Osteoblast (primary cell): ENCODE measurements at places on chromosomes 1 and 21. TPM values are rescaled to one million over a fixed set of nuclear protein-coding genes. Genes with fewer than 3 reads are reported as not detected.

The PARK7 gene
- 158 and 168 TPM in 2 replicates for total RNA-seq

The LY9 gene
- not detected in 2 replicates for total RNA-seq

The CAPN9 gene
- under 0.01 TPM in 1 of 2 replicates, not detected in the other for total RNA-seq

The B3GALT2 gene
- 2.1 and 2.2 TPM in 2 replicates for total RNA-seq

The CHIA gene
- total RNA-seq, result not detected in 2 replicates

The FMO5 gene
- total RNA-seq, result 2.7 and 3.6 TPM in 2 replicates

The OR2AJ1 gene
- total RNA-seq, result not detected in 2 replicates

The PLPPR4 gene
- total RNA-seq, result 1.5 and 1.8 TPM in 2 replicates

The GDAP2 gene
- 26.8 and 30.1 TPM in 2 replicates for total RNA-seq

The PIK3R3 gene
- total RNA-seq, result 4.0 and 5.3 TPM in 2 replicates

The TMPRSS2 gene
- total RNA-seq, result under 0.01 TPM in 1 of 2 replicates, not detected in the other

The TNFAIP8L2 gene
- total RNA-seq, result not detected in 2 replicates

The IFI44L gene
- total RNA-seq, result 28.3 and 49.2 TPM in 2 replicates

The NBPF6 gene
- 0.36 TPM in 1 of 2 replicates, not detected in the other for total RNA-seq

The BGLAP gene
- total RNA-seq, result 1.5 and 2.2 TPM in 2 replicates

The SV2A gene
- 20.3 and 23.2 TPM in 2 replicates for total RNA-seq

The ARHGEF16 gene
- not detected in 2 replicates for total RNA-seq

The TNFSF18 gene
- 0.29 and 0.36 TPM in 2 replicates for total RNA-seq

The RSPH1 gene
- 0.29 TPM in 1 of 2 replicates, not detected in the other for total RNA-seq

The HCN3 gene
- 2.5 and 2.9 TPM in 2 replicates for total RNA-seq

The EXO1 gene
- total RNA-seq, result 1.8 and 6.2 TPM in 2 replicates

The PROK1 gene
- not detected in 2 replicates for total RNA-seq

The FAM151A gene
- total RNA-seq, result not detected in 2 replicates

The GJA9 gene
- not detected in 2 replicates for total RNA-seq

The DCST1 gene
- not detected in 2 replicates for total RNA-seq

The KRTAP19-3 gene
- total RNA-seq, result not detected in 2 replicates

The ACTRT2 gene
- not detected in 2 replicates for total RNA-seq

The LIN9 gene
- 2.5 and 3.2 TPM in 2 replicates for total RNA-seq

The AMY1C gene
- not detected in 2 replicates for total RNA-seq

The TMCC2 gene
- 1.8 and 2.9 TPM in 2 replicates for total RNA-seq

The GADD45A gene
- 48.0 and 48.9 TPM in 2 replicates for total RNA-seq

The FCRLB gene
- 1.8 TPM in 2 replicates for total RNA-seq

The FCER1G gene
- total RNA-seq, result 0.29 and 0.72 TPM in 2 replicates

The C1orf226 gene
- total RNA-seq, result under 0.01 and 0.29 TPM in 2 replicates

The SLC44A3 gene
- total RNA-seq, result 2.9 and 7.1 TPM in 2 replicates

The FCRL6 gene
- total RNA-seq, result not detected in 2 replicates

The CITED4 gene
- 1.2 and 3.3 TPM in 2 replicates for total RNA-seq

The DYNLT5 gene
- 1.2 and 1.4 TPM in 2 replicates for total RNA-seq

The MIXL1 gene
- 0.29 TPM in 1 of 2 replicates, not detected in the other for total RNA-seq

The TEX38 gene
- 0.29 TPM in 1 of 2 replicates, not detected in the other for total RNA-seq

The RGL1 gene
- 24.6 and 25.3 TPM in 2 replicates for total RNA-seq

The GCSAML gene
- total RNA-seq, result not detected in 2 replicates

The ANKRD45 gene
- total RNA-seq, result 0.72 TPM in 1 of 2 replicates, not detected in the other

The S100A9 gene
- 0.36 and 0.59 TPM in 2 replicates for total RNA-seq

The NID1 gene
- total RNA-seq, result 40.2 and 46.3 TPM in 2 replicates

The PADI3 gene
- not detected in 2 replicates for total RNA-seq

The CLDN19 gene
- not detected in 2 replicates for total RNA-seq
